ENCODE measurements at places on chromosomes 6 and 20. TPM values are rescaled to one million over a fixed set of nuclear protein-coding genes. Genes with fewer than 3 reads are reported as not detected.

DNA sequence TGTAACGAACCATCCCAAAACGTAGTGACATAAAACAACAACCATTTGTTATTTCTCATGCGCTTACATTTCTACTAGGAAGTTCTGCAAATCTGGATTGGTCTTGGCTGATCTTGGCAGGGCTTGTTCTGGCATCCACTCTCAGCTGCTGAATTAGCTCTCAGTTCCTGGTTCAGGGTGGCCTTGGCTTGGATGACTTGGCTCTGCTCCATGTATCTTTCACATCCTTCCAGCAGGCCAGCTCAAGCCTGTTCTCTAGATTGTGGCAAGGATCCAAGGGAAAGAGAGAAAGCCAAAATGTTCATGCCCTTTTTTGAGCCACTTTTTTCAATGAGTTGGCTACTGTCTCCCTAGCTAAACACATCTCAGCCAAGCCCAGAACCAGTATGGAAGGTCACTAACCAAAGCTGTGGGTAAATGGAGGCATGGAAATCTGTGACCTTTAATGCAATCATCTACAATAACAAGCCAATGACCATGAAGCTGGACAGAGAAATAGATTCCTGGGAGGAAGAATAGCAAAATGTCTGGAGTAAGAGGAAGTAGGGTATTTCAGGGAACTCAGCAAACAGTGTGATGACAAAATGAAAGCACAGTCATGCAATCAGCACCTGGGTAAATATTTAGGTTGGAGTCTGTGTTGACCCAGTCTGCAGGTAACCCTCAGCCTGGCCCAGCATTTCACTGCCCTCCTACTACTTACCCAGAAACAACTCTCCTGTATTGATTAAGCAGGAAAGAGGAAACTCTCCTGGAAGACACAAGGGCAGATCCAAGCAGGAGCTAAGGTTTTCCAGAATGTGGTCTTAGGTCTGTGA is 32.7 kb upstream of the SNAP25 start:
- no peak for DNase-seq

DNA sequence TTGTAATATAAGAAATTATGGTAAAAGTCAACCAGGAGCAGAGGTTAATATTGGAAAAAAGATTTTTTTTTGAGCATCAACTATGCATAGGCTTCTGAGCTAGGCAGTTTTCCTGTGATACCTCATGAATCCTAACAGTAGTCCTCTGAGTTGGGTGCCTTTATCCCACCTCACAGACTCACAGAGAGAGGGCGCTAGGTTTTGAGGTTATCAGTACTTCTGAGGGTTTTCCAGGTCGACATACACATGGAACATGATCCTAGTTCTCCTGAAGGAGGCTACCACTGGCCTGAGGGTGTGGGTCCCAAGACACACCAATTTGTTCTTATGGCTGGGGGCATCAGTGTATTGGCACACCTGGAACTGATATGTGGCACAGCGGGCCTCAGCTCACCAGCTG is 358.8 kb upstream of the JAG1 start:
- DNase-seq, result no peak

The C6orf52 gene
- not detected for total RNA-seq

- peak; percentile 47 for DNase-seq
These were observed 12.9 kb upstream of the MROH8 start for GRCh38 chr20:37192137-37192854.

- DNase-seq, result no peak
These were observed 368.5 kb downstream of the ZFAND3 start for GRCh38 chr6:38187811-38188590.

Measured in CD4-positive, CD25-positive, alpha-beta regulatory T cell (primary cell).